ENCODE measurements at places on chromosomes 4 and X. TPM values are rescaled to one million over a fixed set of nuclear protein-coding genes. Genes with fewer than 3 reads are reported as not detected.

Gene PNCK
- total RNA-seq: 0.21 TPM

Gene MAGEA8
- total RNA-seq: not detected

Gene PUDP
- total RNA-seq: 51.6 TPM

Gene CXCL6
- total RNA-seq: not detected

Gene UCP1
- not detected for total RNA-seq

Gene SPOCK3
- total RNA-seq: not detected

Gene GLRA2
- total RNA-seq: not detected

Gene SAP30
- 29.6 TPM for total RNA-seq

Gene UGT2B15
- total RNA-seq: 0.27 TPM

Gene POLN
- 0.95 TPM for total RNA-seq

Gene MAP3K15
- not detected for total RNA-seq

Gene SSX4
- not detected for total RNA-seq

Gene FANCB
- total RNA-seq: 6.6 TPM

Gene DUSP9
- 0.10 TPM for total RNA-seq

Gene NLGN4X
- 0.21 TPM for total RNA-seq

Gene CT45A2
- total RNA-seq: not detected

Gene SH3RF1
- 22.5 TPM for total RNA-seq

Gene NFKB1
- total RNA-seq: 106 TPM

Gene ATP1B4
- total RNA-seq: not detected

Gene KIAA1210
- total RNA-seq: not detected

Gene SPANXN3
- total RNA-seq: not detected

Gene SHOX
- total RNA-seq: not detected

Gene KLHL8
- 9.1 TPM for total RNA-seq

Gene PHOX2B
- not detected for total RNA-seq

Gene SLC34A2
- 0.59 TPM for total RNA-seq

Gene SPANXN1
- not detected for total RNA-seq

Gene FHDC1
- 0.08 TPM for total RNA-seq

Gene GAGE12F
- 0.72 TPM for total RNA-seq

Gene RNF212
- total RNA-seq: not detected

Gene PPP4R3C
- total RNA-seq: not detected

Gene COL25A1
- not detected for total RNA-seq

Gene BEX5
- not detected for total RNA-seq

Gene STPG2
- 0.13 TPM for total RNA-seq

Gene SPANXA1
- total RNA-seq: not detected

Gene CTSO
- total RNA-seq: 6.7 TPM

Gene STBD1
- total RNA-seq: not detected

Gene GPR78
- not detected for total RNA-seq

Gene GPRIN3
- total RNA-seq: 0.03 TPM

Gene TLL1
- total RNA-seq: 0.11 TPM

Gene TMPRSS11B
- total RNA-seq: not detected

Gene CXCL8
- total RNA-seq: 0.43 TPM

Gene NR0B1
- not detected for total RNA-seq

Gene SCML2
- 1.9 TPM for total RNA-seq

Gene ANXA10
- not detected for total RNA-seq

Measured in GM12878 (cell line).